ENCODE measurements at places on chromosomes 3 and 15. TPM values are rescaled to one million over a fixed set of nuclear protein-coding genes. Genes with fewer than 3 reads are reported as not detected.

GRCh38 chr15:34808016-34808415, 12.7 kb upstream of the ACTC1 start:
- DNase-seq, result no peak

Gene C3orf85
- not detected for total RNA-seq

Gene CPA3
- total RNA-seq, result 10.2 TPM

Gene IL17RE
- 4.8 TPM for total RNA-seq

- DNase-seq, result no peak
Observed at GRCh38 chr3:123750209-123750608, 133.9 kb downstream of the MYLK start.

Gene ARGFX
- total RNA-seq, result not detected

DNA sequence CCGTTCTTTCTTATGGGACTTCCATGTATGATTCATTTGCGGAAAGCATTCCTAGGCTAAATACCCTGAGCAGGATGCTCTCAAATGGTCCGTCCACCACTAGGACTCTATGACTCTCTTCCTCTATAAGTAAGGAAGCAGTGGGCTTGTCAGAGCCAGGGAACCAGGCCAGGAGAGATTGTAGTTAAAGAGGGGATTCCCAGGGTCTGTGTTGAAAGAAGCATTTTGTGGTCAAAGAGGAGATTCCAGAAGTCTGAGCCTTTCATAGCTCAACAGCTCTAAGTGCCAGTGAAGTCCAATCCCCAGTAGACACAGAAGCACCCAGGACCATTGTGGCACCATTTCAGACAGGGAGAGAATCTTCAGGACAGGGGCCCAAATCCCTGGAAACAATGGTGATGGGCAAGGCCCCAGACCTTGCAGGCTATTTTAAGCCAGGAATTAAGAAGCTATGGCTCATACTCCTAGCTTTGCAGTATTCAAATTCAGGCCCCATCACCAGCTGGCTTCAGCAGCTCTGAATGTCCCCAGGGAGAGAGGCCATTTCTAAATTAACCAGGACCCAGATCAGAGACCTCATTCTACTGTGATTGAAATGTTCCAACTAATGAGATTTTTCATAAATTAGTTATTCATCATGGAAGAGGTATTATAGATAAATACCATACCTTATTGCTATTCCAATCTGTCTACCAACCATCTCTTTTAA, 81.7 kb downstream of the CD47 start:
- no peak for DNase-seq

DNA sequence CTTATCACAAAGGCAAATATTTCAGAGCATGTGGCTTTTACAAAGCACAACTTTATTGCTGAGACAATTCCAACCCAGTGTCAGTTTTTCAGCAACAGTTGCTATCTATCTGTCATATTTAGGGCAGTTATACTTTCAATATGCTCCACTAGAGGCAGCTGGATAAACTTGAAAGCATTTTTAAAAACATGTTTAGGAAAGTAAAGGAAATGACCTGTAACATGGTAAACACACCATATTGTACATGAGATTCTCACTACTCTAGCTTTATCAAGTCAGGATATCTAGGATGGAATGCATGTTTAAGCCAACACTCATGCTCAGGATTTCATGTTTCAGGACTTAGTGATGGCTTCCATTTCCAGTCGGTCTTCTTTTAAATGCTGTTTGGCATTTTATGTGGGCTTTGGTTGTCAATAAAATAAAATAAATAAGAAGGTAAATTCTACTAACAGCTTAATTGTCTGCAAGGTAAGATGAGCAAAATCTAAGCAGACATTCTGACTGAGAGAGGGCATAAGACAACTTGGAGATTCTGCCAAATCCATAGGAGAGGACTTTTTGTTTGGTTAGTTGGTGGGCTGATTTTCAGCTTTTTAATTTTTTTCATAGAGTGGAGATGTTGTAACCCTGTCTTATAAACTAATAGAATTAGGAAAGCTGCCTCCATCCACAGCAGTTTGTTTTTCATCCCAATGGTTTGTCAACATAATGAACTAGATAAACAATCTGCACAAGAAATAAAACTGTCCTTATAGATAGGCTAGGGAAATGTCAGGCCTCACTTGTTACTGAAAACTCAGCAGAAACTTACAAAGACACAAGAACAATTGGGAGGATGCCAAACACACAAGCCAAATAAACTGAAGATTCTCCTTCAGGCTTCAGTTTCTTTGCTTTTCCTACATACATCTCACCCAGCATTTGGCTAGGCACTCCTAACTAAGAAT, 63.4 kb upstream of the CPB1 start:
- no peak for DNase-seq

Gene MB21D2
- 12.7 TPM for total RNA-seq

DNA sequence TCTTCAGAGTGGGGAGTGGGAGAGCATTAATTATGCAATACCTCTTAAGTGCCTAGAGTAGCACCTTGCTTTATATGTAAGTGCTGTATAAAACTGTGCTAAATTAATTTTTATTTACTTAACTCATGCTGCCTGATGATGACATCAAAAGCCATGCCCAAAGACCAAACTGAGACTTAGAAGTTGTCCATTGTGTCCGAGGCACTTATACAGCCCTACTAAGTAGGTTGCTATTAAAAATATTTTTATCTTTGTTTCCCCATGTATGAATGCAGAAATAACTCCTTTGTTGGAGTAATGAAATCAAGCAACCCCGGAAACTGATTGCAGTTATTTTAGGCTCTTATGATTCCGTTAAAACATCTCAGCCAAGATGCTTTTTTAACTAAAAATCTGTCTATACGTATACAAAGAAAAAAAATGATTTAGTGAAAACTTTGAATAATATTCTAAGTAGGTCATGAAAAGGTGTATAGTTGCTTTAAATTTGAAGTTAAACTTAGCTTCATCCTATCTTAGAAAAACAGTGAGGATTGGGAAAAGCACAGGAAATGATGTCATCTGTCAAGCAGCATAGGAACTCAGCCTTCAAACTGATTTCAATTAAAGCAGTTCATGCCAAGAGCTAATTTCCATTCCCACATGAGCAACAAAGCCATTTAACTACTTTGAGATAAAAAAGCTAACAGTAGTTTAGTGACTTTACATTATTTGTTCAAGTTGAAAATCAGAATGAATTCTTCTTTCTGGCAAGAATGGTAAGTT, 43.0 kb downstream of the FBN1 start:
- DNase-seq, result peak; percentile 63

Gene GDPGP1
- 5.6 TPM for total RNA-seq

GRCh38 chr3:78732893-78733292, 1034.9 kb downstream of the ROBO1 start:
- DNase-seq, result no peak

Gene HAPLN3
- 6.1 TPM for total RNA-seq

GRCh38 chr3:120064641-120065040, 29.6 kb downstream of the GSK3B start:
- no peak for DNase-seq

GRCh38 chr15:98650417-98651035, 2.2 kb downstream of the IGF1R start:
- peak; percentile 69 for DNase-seq

Gene DPPA4
- 1.7 TPM for total RNA-seq

DNA sequence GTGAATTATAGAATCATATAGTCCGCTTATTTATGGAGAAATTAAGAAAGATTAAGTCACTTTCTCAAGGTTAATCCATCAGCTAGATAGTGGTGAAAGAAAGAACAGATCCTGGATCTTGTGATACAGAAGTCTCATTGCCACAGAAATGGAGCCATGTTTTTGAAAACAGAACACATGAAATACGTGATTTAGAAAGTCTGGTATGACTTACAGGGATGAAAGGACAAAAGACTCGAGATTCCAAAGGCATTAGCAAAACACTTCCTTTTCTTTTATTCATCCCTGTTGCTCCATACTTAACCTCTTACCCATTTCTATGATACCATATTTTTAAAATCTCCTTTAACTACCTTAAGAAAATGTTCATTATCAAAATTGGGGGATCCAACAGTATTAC, 40.0 kb upstream of the TEX9 start:
- DNase-seq, result no peak

GRCh38 chr15:95327661-95328060, 1002.8 kb upstream of the NR2F2 start:
- DNase-seq, result no peak

DNA sequence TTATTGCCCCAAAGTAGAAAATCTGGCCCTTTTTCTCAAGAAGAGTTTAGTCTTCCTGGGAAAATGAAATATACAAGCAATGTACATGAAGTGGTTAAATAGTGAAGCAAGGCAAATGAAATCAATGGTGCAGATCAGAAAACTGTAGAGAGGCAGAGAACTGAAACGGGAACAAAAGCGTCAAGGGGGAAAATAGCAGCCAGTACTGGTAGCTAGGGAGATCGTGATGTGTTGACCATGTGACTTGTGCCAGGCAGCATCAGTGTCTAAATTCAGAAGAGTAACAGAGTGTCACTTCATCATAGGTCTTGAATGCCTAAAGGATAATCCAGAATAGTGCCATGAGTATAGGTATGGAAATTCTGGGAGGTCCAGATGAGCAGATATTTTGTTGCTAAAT, 163.1 kb downstream of the CHL1 start:
- no peak for DNase-seq

- DNase-seq, result no peak
Observed at GRCh38 chr3:61617041-61617440, 55.7 kb downstream of the PTPRG start.

DNA sequence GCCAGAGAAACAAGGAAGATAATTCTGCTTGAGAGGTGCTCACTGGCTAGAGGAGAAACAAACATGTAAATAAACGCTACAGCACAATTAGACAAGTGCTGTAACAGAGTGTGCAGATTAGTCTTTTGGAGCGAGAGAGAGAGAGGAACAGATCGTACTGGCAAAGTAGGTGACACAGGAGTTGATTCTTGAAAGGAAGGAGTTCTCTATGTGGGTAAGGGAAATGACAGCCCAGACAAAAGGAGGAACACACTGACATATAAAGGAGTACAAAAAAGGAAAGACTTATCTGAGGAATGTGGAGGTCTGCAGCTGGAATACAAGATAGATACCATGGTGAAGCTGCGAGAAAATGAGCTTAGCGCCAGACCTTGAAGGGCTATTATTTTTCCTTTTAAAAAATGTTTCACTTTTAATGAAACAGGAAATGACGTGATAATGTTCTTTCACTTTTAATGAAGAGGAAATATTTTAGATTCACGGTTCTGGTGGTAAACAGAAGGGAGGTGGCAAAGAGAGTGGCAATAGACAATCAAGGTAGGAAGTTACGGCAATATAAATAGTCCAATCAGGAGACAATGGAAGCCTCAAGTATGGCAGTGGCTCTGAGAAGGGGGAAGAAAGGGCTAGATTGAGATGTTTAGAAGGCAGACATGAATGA, 202.9 kb downstream of the VPS13C start:
- no peak for DNase-seq

- no peak for DNase-seq
Observed at GRCh38 chr3:158167737-158168557, 58.1 kb downstream of the RSRC1 start.

GRCh38 chr3:131004603-131005002, 22.0 kb downstream of the ASTE1 start:
- DNase-seq, result no peak

GRCh38 chr3:126518779-126519177, 1.2 kb upstream of the UROC1 start:
- DNase-seq, result no peak

- no peak for DNase-seq
Observed at GRCh38 chr3:85170646-85171045, 211.9 kb downstream of the CADM2 start.

DNA sequence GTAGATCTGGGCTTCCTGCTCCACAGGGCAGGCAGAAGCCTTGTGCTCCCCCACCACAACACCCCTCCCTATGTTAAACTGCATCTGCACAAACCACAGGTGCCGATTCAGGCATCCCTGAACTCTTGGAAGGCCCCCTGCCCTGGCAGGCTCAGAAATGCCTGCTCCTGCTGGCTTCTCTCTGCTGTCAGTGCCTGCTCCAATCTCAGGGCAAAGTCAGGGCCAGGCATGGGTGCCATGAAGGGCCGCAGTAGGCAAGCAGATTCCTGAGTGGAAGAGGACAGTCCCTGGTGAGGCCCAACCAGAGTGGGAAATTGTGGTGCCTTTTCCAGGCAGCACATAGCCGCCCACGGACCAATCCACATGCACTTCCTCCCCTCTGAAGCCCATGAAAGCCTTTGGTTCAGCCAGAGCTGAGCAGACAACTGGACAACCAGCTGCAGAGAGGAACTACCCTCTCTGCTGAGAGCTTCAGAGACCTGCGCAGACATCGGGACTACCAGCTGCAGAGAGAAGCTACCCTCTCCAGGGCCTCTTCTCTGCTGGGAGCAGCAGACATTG, 13.6 kb downstream of the PRR20G start:
- DNase-seq, result no peak

GRCh38 chr3:43699864-43700263, 9.1 kb downstream of the ABHD5 start:
- DNase-seq, result no peak

DNA sequence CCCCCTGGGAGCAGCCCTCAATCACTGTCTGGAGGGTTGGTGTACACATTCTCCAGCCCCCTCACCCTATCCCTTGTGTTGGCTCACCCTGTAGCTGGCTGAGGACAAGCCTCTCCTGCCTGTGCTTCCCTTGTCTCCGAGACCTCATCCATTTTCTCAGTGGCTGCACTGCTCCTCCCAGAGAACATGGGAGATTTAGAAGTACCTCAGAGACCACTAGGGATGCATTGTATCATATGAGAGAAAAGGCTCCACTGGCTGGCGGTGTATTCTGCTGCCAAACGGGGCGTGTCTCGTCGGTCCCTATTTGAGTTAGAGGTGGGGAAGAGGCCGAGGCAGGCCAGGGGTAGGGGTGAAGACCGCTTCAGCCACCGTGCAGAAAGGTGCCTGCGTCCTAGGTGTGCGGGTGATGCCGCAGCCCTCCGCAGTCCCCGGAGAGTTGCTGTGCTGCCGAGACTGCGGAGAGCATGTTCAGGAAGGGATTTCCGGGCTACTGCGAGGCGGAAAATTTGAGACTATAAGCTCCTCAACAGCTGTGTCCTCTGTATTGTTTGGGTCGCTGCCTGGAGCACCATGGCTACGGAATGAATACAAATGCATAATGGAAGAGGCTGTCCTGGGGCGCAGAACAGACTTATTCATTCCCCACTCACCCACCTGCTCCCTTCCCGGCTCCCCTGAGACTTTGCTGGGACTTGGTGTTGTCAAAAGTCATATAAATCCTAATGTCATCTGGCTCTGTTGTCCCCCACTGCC, 43.8 kb downstream of the SPSB4 start:
- DNase-seq, result peak; percentile 99

GRCh38 chr3:39468108-39468436, 592 bp downstream of the MOBP start:
- DNase-seq, result no peak

Gene TMEM41A
- 15.6 TPM for total RNA-seq

Gene RPL4
- 5,398 TPM for total RNA-seq

Measured in tongue (tissue), 3 donors.